Esophagus muscularis mucosa (tissue), 4 donors: ENCODE measurements at places on chromosomes 2 and 18. TPM values are rescaled to one million over a fixed set of nuclear protein-coding genes. Genes with fewer than 3 reads are reported as not detected.
A peak's percentile ranks its signal among the peaks of the same experiment; 100 is the strongest.

The AKAIN1 gene
- total RNA-seq: not detected

DNA sequence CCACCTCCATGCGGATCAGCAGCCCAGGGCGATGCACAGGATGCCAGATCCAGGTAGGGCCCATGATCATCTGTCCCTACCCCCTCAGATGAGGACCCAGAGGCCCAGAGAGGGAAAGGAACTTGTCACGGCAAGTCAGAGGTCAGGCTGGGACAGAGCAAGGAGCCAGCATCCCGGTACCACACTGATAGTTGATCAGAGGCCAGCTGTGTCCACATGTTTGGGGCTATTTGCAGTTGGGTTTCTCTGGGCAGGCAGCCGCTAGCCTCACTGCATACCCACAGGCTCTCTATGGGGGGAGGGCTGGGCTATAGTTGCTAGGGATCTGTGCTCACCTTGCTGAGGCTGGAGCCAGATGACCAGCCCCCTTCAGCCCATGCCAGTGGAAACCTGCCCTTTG lies 9.6 kb downstream of the GAREM2 start:
- no peaks in the 10 kb centered on the region for H3K27me3 ChIP-seq
- H3K36me3 ChIP-seq: no peaks in the 10 kb centered on the region
- DNase-seq: no peak
- no peak overlapping the region for H3K4me3 ChIP-seq
- no peak overlapping the region for H3K27ac ChIP-seq
- H3K4me1 ChIP-seq: peaks cover 6% of the 10 kb centered on the region

- H3K27ac ChIP-seq: no peak overlapping the region
- no peak for DNase-seq
- peaks cover 91% of the 10 kb centered on the region for H3K27me3 ChIP-seq
These were observed 1.2 kb upstream of the OTX1 start for GRCh38 chr2:63049211-63049969.

DNA sequence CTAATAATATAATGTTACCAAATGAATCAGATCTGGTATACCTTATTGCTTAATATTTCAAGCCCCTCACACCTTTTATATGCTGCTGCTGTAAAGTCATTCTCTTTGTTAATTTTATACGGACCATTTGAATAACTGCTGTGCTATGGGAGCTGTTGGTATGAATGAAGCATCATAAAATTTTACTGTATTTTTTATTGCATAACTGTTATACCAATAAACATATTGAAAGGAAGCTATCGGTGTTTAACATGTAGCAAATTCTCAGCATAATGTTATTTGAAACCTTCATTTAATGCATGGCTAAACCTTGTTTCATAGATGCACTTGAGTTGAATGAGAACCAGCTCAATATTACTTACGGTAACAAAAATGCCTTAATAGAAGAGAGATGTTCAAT lies 1040.3 kb downstream of the SOCS6 start:
- H3K27me3 ChIP-seq: no peaks in the 10 kb centered on the region
- H3K36me3 ChIP-seq: no peaks in the 10 kb centered on the region
- no peak for DNase-seq
- H3K4me3 ChIP-seq: no peak overlapping the region
- H3K27ac ChIP-seq: no peak overlapping the region
- no peaks in the 10 kb centered on the region for H3K4me1 ChIP-seq

GRCh38 chr2:6073191-6074088 lies 381.3 kb downstream of the SOX11 start:
- H3K36me3 ChIP-seq: no peaks in the 10 kb centered on the region
- no peak for DNase-seq
- no peak overlapping the region for H3K4me3 ChIP-seq
- H3K27ac ChIP-seq: no peak overlapping the region
- H3K27me3 ChIP-seq: no peaks in the 10 kb centered on the region

- no peaks in the 10 kb centered on the region for H3K36me3 ChIP-seq
- peak overlapping the region; percentile 82 for H3K27ac ChIP-seq
- no peak for DNase-seq
- H3K4me3 ChIP-seq: no peak overlapping the region
- peaks cover 55% of the 10 kb centered on the region for H3K4me1 ChIP-seq
These were observed 24.4 kb downstream of the GRHL1 start for GRCh38 chr2:9975805-9976447.

The TUBA4B gene
- total RNA-seq: not detected

DNA sequence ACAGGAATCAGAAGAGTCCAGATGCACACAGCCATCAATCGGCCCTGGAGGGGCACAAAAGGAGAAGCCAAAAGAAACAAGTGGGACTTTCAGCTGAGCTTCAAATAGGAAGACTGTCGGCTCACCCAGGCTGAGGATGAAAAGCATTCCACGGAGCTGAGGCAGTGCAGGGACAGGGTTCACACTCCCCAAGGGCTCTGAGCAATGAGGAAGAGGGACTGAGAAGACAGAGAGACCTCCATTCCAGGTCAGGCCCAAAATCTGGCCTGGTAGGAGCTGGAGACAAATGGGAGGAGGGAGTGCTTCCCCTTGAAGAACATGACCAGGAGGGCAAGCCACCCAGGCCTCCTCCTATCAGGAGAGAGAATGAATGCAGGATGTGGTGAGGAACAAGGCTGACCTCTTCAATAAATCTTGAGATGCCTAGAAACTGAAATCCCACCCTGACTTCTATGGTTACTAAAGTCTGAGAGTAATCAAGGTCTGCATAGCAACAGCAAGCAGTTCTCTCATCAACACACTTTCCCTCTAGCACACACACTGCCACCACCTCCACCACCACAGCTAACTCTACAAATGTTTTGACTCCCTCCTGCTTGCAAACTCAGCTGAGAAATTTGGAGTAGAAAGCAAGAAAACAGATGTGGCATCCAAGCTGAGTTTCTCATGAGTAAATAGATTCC lies 434.4 kb downstream of the TNS1 start:
- H3K27me3 ChIP-seq: no peaks in the 10 kb centered on the region
- no peaks in the 10 kb centered on the region for H3K4me1 ChIP-seq
- H3K4me3 ChIP-seq: no peak overlapping the region
- H3K27ac ChIP-seq: no peak overlapping the region

GRCh38 chr2:201820383-201821007 lies 14.2 kb downstream of the CDK15 start:
- H3K36me3 ChIP-seq: no peaks in the 10 kb centered on the region
- no peak for DNase-seq
- no peaks in the 10 kb centered on the region for H3K4me1 ChIP-seq
- no peaks in the 10 kb centered on the region for H3K27me3 ChIP-seq

- H3K36me3 ChIP-seq: no peaks in the 10 kb centered on the region
- H3K27ac ChIP-seq: no peak overlapping the region
- no peak for DNase-seq
- no peak overlapping the region for H3K4me3 ChIP-seq
These were observed 290.2 kb upstream of the PARD3B start for GRCh38 chr2:204255071-204255470.

The UPP2 gene
- total RNA-seq: not detected

- no peak for DNase-seq
- no peaks in the 10 kb centered on the region for H3K27me3 ChIP-seq
- H3K4me3 ChIP-seq: no peak overlapping the region
- no peak overlapping the region for H3K27ac ChIP-seq
- H3K36me3 ChIP-seq: no peaks in the 10 kb centered on the region
These were observed 82.7 kb upstream of the SLC39A10 start for GRCh38 chr2:195574312-195574711.

The GAD1 gene
- not detected for total RNA-seq

The DHRS9 gene
- total RNA-seq: 0.83 TPM

The USP37 gene
- total RNA-seq: 8.6 TPM
